ENCODE measurements at places on chromosomes 5 and 9.

- no peak for DNase-seq
These were observed 63.7 kb upstream of the FANCC start for GRCh38 chr9:95381221-95381620.

- no peak for DNase-seq
These were observed 16.7 kb downstream of the SPEF2 start for GRCh38 chr5:35634326-35634725.

DNA sequence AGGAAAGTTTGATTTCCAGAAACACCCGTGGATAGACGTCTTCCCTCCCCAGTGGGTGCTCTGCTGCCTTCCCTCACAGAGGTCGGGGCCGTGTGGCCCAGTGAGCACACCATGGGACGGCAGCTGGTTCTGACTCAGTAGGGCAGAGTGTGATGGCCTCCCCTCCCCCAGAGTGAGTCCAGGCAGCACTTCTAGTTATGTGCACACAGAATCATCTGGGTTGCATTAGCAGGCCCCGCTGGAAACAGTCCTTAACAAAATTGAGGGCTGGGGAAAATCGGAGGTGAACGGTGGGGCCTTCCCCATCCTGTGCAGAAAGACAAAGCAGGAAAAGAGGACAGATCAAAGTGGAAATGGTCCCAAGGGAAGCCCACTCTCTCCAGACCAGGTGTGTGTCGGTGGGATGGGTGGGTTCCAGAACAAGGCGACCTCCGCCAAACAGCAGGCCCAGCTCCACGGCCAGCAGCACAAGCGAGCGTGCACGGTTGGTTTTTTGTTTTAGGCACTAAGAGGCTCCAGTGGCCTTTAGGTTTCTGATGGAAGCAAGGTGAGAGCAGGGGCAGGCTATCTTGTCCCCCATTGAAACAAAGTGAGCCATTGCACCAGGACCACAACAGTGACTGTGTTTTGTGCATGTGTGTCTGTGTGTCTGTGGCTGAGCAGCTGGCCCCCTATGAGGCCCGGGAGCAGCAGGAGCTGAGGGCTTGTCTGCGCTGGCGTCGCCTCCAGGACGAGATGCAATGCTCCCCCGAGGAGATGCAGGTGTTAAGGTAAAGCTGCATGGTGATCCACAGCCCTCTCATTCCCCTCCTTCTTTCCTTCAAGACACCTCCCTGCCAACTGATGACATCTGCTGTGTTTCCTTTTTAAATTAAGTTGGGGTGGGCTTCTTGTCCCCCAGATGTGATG, 201.5 kb downstream of the AOPEP start:
- no peak for DNase-seq

DNA sequence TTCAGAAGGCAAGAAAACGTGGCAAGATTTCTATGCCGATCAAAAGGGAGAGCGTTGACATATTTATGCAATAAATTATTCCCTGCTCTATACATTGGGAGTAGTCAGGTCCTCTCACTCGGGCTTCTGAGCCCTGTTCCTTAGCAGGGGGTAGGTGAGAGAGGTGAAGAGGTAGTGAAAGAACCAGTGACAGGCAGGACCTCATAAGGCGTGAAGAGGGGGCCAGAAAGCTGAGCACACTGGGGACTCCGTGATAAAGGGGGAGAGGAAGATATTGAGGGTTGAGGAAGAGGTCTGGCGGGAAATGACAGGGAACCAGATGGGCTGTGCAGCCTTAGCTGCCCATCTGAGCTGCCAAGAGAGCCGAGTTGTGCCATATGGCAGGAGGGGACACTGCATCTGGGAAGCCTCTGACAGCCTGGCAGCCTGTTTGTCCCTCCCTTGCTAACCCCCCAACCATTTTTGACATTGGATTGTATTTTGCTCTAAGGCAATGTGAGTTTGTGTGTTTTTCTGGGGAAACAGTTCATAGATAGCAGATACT, 782 bp upstream of the CDC20B start:
- DNase-seq: no peak

- no peak for DNase-seq
These were observed 336.3 kb downstream of the IRX1 start for GRCh38 chr5:3931976-3932375.
